Endodermal cell (in vitro differentiated cells): ENCODE measurements at places on chromosomes 11 and 22. TPM values are rescaled to one million over a fixed set of nuclear protein-coding genes. Genes with fewer than 3 reads are reported as not detected.

DNA sequence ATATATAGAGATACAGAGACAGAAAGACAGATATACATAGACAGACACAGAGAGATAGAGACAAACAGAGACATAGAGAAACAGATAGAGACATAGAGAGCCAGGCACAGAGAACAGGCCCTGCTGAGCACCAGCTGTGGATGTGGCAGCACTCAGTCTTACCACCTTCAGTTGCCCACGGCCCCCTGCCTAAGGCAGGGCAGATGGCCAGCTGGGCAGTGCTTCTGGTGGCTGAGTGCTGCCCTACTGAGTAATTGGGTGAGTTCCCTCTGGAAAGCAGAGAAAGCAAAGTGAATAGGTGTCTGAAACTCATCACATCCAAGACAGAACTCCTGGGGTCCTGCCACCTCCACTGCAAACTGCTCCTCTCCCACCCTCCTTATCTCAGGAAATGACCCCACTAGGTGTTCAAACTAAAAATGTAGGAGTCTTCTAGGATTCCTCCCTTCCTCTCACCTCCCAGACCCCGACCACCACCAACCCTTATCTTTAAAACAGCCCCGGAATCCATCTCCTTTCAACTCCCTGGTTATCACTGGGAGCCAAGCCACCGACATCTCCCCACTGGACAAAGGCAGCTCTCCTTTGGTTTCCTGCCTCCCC lies 27.2 kb downstream of the SYN3 start:
- no peaks in the 10 kb centered on the region for H3K27me3 ChIP-seq
- H3K27ac ChIP-seq, result no peak overlapping the region
- H3K36me3 ChIP-seq, result no peaks in the 10 kb centered on the region
- no peaks in the 10 kb centered on the region for H3K4me1 ChIP-seq
- H3K4me3 ChIP-seq, result no peak overlapping the region
- DNase-seq, result peak; percentile 50

DNA sequence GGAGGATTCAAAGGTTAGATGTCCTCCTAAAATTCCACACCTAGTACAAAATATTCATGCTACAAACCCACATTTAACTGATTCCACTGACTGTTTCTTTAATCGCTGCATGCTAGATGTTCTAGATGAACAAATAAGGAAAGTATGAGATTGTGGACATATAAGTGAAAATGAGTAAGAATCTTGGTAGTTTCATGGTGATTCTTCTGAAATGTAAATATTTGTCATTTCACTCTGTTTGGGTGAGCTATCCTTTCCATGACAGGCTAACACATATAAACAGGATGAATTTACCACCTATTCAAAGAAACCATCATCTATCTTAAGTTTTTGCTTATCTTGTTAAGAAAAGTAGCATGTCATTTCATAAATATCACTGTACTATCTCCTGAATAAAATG lies 14.8 kb downstream of the OR5B3 start:
- H3K4me3 ChIP-seq, result no peak overlapping the region
- no peaks in the 10 kb centered on the region for H3K4me1 ChIP-seq
- H3K27ac ChIP-seq, result no peak overlapping the region

DNA sequence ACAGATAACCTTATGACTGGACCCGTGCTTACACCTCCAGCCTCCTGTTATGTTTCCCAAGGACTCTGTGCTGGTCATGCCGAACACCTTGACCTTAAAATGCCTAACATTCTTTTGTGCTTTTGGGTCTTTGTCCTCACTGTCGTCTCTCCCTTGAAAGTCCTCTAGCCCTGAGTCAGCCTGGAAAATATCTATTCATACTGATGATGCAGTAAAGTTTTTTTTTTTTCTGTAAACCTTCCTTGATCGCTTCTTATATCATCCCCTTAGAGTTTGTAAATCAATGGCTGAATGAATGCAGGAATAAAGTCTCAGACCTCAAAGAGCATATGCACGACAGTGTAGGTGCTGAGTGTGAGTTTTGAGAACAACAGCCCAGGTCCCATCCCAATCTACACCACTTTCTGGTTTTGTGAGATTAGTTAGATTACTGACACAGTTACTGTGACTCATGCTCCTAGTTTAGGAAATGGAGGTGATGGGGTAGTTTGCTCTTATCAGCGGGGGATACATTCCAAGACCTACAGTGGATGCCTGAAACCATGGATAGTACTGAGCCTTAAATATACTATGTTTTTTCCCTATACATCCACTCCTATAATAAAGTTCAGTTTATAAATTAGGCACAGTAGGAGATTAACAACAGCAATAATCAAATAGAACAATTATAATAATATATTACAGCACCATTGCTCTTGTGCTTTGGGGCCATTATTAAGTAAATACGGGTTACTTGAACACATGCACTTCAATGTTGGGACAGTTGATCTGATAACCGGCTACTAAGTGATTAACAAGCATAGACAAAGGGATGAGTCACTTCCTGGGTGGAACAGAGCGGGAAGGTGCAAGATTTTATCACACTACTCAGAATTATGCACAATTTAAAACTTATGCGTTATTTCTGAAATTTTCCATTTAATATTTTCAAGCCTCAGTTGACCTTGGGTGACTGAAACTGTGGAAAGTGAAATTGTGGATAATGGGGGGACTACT lies 8.6 kb downstream of the TCN1 start:
- no peaks in the 10 kb centered on the region for H3K4me1 ChIP-seq
- H3K27me3 ChIP-seq, result no peaks in the 10 kb centered on the region
- H3K27ac ChIP-seq, result no peak overlapping the region
- H3K36me3 ChIP-seq, result no peaks in the 10 kb centered on the region

The SLC22A12 gene
- total RNA-seq, result not detected in 2 replicates

The OR6A2 gene
- total RNA-seq, result 0.32 and 0.51 TPM in 2 replicates
